Vagina (tissue), 2 donors: ENCODE measurements at places on chromosomes 16 and 17. TPM values are rescaled to one million over a fixed set of nuclear protein-coding genes. Genes with fewer than 3 reads are reported as not detected.

GRCh38 chr16:2987833-2988232, 7.6 kb upstream of the PKMYT1 start:
- peaks cover 27% of the 10 kb centered on the region for H3K4me1 ChIP-seq
- H3K27me3 ChIP-seq = no peaks in the 10 kb centered on the region
- H3K4me3 ChIP-seq = no peak overlapping the region
- H3K27ac ChIP-seq = no peak overlapping the region

DNA sequence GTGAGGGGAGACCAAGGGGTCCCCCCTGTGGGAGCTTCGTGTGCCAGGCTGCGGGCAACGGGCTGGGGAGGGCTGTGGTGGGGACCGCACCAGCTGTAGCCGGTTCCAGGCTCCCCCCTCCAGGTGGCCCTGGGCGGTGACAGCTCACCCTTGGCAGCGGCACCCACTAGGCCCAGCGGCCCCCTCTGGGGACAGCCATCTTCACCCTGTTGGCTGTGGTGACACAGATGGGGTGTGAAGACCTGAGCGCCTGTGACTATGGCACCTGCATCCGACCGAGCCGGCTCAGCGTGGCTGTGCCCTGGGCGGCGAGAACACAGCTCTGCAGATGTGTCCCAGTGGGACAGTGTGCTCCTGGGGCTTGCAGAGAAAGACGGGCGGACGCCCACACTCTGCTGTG, 1.1 kb upstream of the C1QTNF8 start:
- no peaks in the 10 kb centered on the region for H3K27me3 ChIP-seq
- no peaks in the 10 kb centered on the region for H3K4me1 ChIP-seq
- no peaks in the 10 kb centered on the region for H3K36me3 ChIP-seq
- H3K4me3 ChIP-seq = no peak overlapping the region

DNA sequence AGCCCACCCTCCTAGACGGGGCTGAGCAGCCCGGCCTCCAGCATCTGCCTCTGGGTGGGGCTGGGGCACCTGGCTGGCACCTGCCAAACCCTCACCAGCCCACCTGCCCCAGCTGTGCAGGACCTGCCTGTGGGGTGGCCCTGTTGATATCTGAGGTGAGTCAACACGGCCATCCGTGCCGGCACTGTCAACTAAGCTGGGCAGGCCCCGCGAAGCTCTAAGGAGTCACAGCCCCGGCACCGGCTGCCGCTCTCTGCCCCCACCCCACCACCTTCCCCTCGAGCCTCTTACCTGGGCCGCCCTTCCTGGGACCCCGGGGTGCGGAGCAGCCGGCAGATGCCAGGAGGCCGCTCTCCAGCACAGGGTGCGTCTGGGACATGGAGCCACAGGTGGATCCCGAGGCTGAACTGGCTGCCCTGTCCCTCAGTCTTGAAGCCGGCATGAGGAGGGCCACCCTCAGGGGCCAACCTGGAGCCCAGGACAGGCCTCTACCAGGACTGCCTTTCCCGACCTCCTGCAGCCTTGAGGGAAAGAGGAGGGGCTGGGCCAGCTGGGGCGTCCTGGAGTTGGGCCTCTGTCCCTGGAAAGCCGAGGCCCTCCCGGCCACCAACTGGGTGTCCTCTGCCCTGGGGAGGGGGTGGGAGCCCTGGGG, 515 bp downstream of the CBFA2T3 start:
- no peak overlapping the region for H3K4me3 ChIP-seq
- no peaks in the 10 kb centered on the region for H3K36me3 ChIP-seq
- no peak overlapping the region for H3K27ac ChIP-seq
- no peak for DNase-seq
- no peaks in the 10 kb centered on the region for H3K27me3 ChIP-seq

Gene ABCA8
- 75.9 TPM for total RNA-seq

Gene USP43
- total RNA-seq = 5.6 TPM
